ENCODE measurements at places on chromosomes 11 and 22.

GRCh38 chr11:126339073-126339862 lies 16.2 kb upstream of the ST3GAL4 start:
- DNase-seq: no peak

- no peak for DNase-seq
These were observed 4.1 kb upstream of the SEPTIN5 start for GRCh38 chr22:19710020-19710768.

DNA sequence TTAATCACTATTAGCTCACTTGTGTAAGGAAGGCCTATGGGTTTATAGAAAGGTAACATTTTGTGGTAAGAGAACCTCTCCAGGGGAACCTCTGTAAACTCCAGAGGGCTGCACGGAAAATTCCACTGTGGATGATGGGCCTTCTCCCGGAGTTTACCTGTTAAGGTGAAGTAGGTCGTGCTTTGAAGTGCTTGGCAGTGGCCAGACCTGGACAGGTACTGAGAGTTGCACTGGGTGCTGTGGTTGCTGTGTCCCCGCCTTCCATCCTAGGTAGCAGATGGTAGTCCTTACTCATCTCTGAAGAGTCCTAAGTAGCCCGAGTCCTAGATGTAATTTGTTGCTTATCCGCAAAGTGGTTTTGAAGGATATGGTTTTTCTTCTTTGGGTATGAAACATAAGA lies 133.4 kb downstream of the TEAD1 start:
- no peak for DNase-seq

DNA sequence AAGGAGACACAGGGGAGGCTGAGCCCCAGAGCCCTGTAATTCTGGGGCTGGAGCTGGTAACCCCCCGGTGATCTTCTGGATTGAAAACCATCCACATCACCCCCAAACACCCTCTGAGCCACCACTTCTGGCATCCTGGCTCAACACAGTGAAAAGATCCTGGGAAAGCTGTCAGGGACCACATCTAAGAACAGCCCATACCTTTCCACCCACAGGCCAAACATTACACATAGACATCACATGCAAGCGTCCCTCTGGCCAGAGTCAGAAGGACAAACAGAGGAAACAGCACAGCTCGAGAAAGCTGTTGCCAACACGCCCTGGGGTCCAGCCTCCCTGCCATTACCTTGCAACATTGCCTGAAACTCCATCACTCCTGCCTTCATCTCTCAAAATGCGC lies 469.5 kb downstream of the SOX6 start:
- DNase-seq: no peak

DNA sequence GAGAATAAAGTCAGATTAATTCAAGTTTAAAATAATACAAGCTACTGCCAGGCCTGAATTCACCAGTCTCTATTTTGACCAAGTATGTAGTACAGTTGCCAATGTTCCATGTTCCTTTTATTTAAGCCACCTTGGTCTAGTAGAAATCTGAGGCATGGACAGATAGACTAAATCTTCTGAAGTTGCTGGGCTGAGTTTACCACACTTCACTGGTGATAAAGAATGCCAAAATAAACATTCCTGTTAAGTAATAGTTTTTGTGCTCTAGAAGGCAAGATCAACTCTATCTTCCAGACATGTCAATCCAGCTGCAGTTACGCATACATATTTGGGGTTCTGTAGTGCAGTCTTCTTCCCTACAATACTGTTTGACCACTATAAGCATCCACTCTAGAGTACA lies 83.9 kb upstream of the C11orf87 start:
- no peak for DNase-seq

GRCh38 chr22:28882545-28882877 lies 861 bp upstream of the ZNRF3 start:
- DNase-seq: no peak

- DNase-seq: no peak
These were observed 117.2 kb upstream of the NTM start for GRCh38 chr11:131253142-131253655.

DNA sequence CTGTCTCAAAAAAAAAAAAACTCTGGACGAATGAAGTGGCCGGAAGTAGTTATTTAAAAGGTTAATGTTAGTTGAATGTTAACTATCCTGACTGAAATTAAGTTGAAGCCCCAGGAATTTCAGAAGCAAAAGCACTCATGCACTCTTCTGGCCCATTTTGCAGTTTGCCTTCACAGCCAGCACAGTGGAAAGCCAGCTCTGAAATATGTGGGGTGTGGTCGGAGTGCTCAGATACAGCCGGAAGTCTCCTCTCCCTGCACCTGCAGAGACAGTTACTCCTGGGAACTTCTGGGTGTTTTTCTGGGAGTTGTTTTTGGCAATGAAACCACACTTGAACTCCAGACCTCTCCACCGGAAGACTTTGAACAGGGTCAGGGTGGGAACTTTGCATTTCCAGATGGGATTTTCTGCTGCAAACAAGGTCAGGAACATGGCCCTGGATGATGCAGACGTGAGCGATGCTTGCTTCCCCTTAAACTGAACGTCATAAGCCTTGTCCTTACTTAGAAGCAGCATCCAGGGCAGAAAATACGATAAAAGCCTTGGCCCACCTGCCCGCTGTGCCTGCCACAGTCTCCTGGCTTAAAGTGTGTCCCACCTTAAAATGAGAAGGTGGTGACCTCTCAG lies 21.5 kb upstream of the CABP2 start:
- no peak for DNase-seq

- no peak for DNase-seq
These were observed 13.9 kb upstream of the SCGB1A1 start for GRCh38 chr11:62404901-62405300.

GRCh38 chr11:14454861-14455632 lies 44.6 kb downstream of the COPB1 start:
- no peak for DNase-seq

- DNase-seq: no peak
These were observed 91.8 kb upstream of the RAB1B start for GRCh38 chr11:66176650-66177049.

- no peak for DNase-seq
These were observed 53.8 kb downstream of the COPB1 start for GRCh38 chr11:14445542-14446530.

- DNase-seq: no peak
These were observed 1539.4 kb upstream of the TENM4 start for GRCh38 chr11:80980227-80980626.

- DNase-seq: no peak
These were observed 80.7 kb downstream of the FLI1 start for GRCh38 chr11:128774593-128774992.

DNA sequence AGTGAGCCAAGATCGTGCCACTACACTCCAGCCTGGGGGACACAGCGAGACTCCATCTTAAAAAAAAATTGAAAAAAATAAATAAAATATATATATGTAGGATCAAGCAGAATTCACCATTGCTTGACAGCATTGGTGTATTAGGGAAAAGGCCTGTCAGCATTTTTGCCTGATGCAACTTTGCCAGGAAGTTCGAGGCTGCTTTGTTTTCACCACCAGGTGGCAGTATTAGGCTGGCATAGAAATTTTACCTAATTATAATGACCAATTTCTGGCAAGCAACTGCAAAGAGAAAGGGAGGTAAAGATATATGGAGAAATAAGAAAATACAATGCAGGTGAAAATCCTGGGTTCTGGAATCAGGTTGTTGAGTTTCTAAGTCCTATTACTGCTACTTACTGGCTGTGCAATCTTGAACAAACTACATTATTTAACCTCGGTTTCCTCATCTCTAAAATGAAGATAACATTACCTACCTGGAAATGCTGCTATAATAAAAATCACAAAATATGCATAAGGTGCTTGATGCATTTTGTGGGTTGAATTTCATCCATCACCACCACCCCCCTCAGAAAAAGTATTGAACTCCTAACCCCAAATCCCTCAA lies 24.7 kb downstream of the LAYN start:
- DNase-seq: no peak

GRCh38 chr11:39541945-39542351 lies 1917.5 kb downstream of the LRRC4C start:
- no peak for DNase-seq

- no peak for DNase-seq
These were observed 275.5 kb downstream of the KIRREL3 start for GRCh38 chr11:126725043-126725442.

DNA sequence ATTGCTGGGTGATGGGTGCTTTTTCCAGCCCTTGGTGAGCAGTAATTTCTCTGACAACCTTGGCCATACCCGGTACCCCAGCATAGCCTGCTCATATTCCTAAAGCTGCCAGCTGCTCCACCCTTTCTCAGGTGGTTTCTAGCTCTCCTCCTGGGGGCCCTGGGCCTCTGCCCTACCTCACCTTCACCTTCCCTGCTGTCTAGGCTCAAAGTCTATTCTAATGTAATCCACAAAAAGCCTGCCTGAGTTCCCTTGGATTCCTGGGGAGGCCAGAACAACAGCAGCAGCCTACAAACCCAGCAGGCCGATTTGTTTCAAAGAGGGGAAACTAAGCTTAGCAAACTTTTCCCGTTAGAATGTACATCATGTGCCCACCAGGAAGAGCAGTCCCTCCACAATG lies 117.6 kb downstream of the DSCAML1 start:
- no peak for DNase-seq

GRCh38 chr11:125072218-125072960 lies 9.3 kb downstream of the SLC37A2 start:
- DNase-seq: no peak
